ENCODE measurements at places on chromosomes 13 and 19. TPM values are rescaled to one million over a fixed set of nuclear protein-coding genes. Genes with fewer than 3 reads are reported as not detected.

SIGLEC14 gene
- 7.9 TPM for total RNA-seq

GRCh38 chr19:52535771-52536447 lies 8.4 kb downstream of the ZNF808 start:
- DNase-seq: peak; percentile 83

CYP2F1 gene
- total RNA-seq: not detected

DNA sequence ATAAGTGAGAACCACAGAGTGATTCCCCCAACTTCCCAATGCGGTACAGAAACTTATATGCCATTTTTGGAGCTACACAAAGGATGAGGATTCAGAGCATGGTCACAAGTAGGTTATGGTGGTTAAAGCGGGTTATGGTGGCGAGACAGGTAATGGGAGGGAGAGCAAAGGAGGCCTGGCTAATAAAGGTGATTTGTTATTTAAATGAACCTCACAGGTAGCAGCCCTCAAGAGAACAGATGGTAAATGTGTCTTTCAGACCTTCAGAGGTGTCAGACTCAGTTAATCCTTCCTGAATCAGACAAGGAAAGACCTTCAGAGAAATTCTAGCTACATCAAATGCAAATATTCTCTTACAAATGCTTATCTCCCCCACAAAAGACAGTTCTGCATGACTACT lies 1971.4 kb downstream of the OLFM4 start:
- DNase-seq: no peak

DNA sequence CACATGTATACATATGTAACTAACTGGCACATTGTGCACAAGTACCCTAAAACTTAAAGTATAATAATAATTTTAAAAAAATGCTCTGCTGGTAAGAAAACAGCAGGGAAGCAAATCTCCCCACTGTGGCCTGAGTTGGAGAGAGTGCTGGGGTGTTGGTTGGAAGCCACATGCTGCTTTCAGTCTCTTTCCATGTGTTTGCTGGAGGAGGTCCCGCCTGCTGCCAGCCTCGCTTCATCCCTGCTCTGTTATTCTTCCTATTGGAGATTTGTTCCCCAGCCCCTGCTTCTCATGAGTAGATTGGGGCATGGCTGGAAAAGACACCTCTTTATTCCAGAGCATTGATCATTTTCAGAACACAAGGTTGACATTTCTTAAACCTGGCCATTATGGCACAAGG lies 230.5 kb downstream of the FGF9 start:
- no peak for DNase-seq

- no peak for DNase-seq
Observed at GRCh38 chr13:99929866-99930265, 41.7 kb downstream of the ZIC5 start.

- DNase-seq: no peak
Observed at GRCh38 chr19:15448778-15449619, 757 bp downstream of the WIZ start.

GRCh38 chr13:51330791-51331190 lies 8.7 kb upstream of the SERPINE3 start:
- no peak for DNase-seq

- peak; percentile 83 for DNase-seq
Observed at GRCh38 chr19:940591-941291, 14.9 kb downstream of the ARID3A start.

DNA sequence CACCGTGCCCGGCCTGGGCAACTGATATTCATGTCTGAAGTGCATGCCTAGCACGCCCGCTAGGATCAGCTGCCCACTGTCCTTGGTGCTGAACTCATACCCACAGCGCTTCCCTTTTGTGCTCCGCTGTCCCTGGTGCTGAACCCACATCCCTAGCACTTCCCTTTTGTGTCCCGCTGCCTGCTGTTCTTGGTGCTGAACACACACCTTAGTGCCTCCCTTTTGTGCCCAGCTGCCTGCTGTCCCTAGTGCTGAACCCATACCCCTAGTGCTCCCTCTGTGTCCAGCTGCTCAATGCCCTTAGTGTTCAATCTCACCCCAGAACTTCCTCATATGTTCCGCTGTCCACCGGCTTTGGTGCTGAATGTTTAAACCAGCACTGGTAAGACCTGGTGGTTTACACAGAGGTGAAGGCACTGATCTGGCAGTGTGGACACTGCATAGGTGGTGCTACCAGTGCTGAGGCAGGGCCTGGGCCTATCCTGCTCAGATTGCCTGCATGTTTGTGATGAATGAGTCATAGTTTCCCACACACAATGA lies 26.3 kb upstream of the SIGLEC11 start:
- peak; percentile 88 for DNase-seq
